Hematopoietic multipotent progenitor cell treated with erythropoietin and hydrocortisone succinate and interleukin-3 and kit ligand, for 6 days (in vitro differentiated cells): ENCODE measurements at places on chromosomes 11 and 22.
A peak's percentile ranks its signal among the peaks of the same experiment; 100 is the strongest.

DNA sequence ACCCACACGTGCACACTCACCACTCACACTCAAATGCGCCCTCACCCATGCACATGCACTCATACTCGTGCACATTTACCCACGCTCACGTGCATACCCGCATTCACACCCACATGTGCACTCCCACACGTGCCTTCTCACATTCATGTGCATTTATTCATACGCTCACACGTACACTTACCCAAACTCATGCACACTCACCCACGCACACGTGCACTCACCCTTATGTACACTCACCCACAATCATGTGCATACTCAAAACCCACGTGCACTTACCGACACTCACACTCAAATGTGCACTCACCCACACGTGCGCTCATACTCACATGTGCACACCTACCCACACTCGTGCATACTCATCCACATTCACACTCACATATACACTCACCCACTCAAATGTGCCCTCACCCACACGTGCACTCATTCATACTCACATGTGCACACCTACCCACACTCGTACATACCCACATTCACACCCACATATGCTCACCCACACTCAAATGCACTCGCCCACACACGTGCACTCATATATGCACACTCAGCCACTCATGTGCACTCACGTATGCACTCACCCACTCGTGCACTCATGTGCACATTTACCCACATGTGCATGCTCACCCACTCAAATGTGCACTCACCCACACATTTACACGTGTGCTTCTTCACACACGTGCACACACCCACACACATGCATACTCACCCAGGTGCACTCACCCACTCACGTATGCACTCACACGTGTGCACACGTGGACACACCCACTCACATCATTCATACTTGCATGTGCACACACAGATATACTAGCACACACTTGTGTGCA lies 84.4 kb downstream of the TRMU start:
- DNase-seq = no peak

DNA sequence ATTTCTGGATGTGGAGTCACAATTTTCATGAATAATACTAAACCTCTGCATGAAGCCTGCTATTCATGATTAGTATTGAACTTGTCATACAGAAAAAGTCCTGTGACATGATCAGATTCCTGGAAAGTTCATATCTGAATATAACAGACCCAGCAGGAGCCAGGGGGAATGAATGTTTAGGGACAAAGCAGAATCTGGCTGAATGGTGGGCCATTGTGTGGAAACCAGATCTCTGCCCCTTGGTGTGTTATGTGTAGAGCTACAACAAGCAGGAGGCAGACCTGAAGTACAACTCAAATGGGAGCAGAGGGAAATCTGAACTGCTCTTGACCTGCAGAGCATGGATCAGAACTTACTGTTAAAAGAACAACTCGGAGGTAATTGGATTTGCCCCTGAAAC lies 30.3 kb downstream of the KREMEN1 start:
- DNase-seq = no peak

DNA sequence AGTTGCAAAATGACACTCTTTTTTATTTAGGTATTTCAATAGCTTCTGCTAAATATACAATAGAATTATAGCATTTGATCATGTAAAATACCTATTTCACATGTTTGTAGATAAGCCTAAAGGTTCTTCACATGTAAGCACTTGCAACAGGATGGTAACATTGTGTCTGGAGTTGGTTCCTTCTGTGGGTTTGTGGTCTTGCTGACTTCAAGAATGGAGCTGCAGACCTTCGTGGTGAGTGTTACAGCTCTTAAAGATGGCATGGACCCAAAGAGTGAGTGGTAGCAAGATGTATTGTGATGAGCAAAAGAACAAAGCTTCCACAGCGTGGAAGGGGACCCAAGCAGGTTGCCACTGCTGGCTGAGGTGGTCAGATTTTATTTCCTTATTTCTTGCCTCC lies 246.4 kb upstream of the PDGFD start:
- DNase-seq = no peak

DNA sequence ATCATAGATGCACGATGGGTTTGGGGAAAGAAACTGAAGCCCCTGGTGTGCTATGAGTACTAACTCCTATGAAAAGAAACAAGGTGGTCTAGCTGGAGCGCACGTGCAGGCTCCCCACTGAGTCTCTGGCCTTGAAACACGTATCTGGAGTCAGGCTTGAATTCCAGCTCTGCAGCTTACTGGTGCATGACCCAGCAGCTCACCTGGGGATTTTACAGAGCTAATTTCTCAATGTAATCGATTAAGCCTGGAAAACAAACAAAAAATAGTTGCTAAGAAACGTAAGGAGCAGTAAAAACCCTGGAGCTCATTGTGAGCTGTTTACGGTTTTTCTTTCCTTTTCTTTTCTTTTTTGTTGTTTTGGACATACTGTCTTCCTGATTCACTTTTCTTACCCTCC lies 12.3 kb downstream of the KCNJ1 start:
- no peak for DNase-seq

DNA sequence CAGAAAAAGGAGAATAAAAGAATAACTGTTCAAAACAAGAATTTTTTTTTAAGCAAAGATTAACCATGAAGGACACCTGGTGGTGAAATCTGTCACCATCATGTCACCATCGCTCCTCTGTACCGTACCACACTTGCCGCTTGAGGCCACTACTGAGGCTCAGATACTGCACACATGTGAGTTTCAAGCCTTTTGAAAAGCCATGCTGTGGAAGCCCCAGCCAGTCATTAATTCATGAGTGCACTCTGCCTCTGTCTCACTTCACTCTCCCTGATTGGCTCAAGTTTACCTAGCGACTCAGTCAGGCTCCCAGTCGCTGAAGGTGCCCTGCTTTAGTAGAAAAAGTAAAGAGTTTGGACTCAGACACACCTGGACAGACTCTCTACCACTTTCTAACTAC lies 6.6 kb upstream of the MS4A12 start:
- DNase-seq = peak; percentile 42

DNA sequence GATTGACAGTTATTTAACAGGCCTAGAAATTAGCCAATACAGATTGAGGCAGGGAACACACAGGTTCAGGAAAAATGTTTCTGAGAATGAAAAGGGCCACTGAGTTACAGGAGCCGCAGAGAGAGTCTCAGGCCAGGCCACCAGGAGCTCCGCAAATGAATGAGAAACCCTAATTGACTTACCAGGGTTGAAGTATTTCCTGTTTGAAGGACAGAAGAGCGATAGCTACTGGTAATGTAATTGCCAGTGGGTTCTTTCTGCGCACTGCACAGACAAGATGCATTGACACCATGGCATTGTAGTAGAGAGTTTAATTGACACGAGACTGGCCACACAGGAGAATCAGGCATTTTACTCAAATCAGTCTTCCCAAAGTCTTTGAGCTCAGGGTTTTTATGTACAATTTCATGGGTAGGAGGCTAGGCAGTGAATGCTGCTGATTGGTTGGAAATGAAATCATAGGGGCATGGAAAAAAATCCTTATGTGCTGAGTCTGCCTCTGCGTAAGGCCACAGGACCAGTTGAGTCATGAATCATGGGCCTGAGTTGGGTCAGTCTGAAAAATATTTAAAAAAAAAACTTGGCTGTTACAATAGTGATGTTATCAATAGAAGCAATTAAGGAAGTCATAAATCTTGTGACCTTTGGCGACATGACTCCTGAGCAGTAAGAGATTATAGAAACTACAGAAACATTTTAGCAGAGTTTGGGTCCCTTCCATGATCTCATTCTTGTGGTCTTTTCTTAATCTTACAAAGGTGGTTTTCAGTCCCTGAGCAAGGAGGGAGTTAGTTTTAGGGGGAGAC lies 203.8 kb downstream of the CASP12 start:
- DNase-seq = peak; percentile 39

- DNase-seq = no peak
Observed at GRCh38 chr11:20617346-20618005, 18.1 kb downstream of the SLC6A5 start.

- no peak for DNase-seq
Observed at GRCh38 chr11:41851743-41852142, 392.3 kb upstream of the LRRC4C start.

DNA sequence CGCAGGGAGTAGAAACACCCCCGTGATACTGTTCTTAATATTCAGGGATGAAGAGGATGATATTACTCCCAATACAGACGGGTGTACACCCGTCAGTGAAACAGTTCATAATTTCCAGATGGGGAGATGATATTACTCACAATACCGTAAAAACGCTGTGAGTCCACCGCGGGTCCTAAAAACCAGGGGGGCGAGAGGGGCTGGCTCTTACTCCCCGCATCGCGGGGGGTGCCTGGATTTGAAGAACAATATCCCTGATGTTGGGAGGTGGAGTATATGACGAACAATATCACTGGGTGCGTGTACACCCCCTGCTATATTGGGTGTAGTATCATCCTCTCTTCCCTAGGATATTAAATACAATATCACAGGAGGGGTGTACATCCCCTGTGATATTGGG lies 20.5 kb upstream of the APOL5 start:
- no peak for DNase-seq

GRCh38 chr11:36577373-36577772 lies 9.6 kb downstream of the RAG1 start:
- DNase-seq = no peak
